Type B pancreatic cell (in vitro differentiated cells): ENCODE measurements at places on chromosomes 5 and 9. TPM values are rescaled to one million over a fixed set of nuclear protein-coding genes. Genes with fewer than 3 reads are reported as not detected.

- DNase-seq, result no peak
Measured at GRCh38 chr9:126883636-126884035, 23.2 kb downstream of the ZBTB34 start.

DNA sequence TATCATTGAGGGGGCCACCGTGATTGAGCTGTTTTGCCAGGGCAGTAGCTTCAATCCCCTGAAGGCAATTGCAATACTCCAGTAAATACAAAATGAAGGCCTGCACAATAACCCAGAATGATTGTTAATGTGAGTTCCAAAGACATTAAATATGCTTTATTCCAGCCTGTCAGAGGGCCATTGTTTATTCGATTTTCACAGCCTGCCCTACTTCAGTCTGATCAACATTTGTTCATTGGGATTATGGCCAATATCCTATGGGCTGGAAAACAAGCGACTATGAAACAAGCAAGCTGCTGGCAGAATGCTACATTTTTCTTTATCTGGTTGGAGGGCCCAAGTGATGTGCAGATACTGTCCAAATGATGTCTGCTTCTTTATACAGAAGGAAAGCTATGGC is 543.1 kb downstream of the TLE1 start:
- no peak for DNase-seq

- no peak for DNase-seq
Measured at GRCh38 chr5:140329739-140330481, 16.5 kb downstream of the HBEGF start.

- DNase-seq, result no peak
Measured at GRCh38 chr9:123823194-123823947, 106.6 kb downstream of the DENND1A start.

LPCAT1 gene
- total RNA-seq, result 91.6 and 97.1 TPM in 2 replicates

CLTA gene
- total RNA-seq, result 220 and 233 TPM in 2 replicates

CARTPT gene
- total RNA-seq, result 0.34 and 0.43 TPM in 2 replicates

C9orf153 gene
- total RNA-seq, result 1.1 TPM in 1 of 2 replicates, not detected in the other
